Dermis blood vessel endothelial cell (primary cell): ENCODE measurements at places on chromosomes 4 and X.

DNA sequence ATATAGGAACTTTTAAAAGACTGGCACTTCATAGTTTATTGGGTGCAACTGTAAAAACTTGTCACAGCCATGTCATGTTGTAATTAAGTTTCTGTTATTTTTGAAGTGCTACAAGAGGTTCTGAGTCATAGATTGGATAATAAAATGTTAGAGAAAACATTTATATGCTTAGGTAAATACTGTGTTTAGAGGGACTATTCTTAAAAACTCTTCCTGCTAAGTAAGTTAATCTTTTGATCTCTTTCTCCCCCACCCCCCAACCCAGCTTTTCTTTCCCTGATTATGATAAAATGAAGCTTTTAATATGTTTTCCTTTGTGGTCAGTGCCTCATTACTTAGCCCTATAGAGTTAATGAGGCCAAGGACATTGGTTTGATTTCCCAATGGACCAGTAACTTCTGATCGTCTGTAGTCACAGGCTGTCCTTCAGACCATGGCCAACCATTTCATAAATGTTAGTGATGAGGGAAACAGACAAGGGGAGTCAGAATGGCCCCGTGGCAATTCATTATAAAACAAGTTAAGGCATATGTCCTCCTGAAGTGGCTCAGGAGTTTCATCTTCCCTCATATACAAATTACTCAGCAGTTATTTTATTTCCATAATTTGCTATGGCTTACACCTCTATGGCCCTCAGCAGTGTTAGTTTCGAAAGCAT is 3.9 kb upstream of the PDLIM5 start:
- no peak for DNase-seq

DNA sequence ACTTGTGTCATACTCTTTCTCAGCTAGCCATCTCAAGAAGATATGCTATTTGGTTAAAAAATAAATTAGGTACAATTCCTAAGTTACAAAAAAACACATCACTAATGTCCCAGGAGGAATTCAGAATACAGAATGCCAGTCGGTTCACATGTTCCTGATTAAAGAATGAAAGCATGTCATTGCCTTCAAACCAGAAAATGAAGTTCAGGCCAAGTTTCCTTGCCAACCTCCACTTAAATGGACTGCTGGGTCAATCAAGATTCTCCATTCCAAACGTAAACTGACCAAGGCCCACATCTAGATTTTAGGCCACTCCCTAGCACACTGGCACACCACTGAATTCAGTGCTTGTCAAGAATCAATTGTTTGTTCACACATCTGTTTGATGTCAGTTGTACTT is 6.5 kb downstream of the PIGA start:
- no peak for DNase-seq

GRCh38 chrX:9231491-9231890 is 197.6 kb upstream of the FAM9B start:
- no peak for DNase-seq

DNA sequence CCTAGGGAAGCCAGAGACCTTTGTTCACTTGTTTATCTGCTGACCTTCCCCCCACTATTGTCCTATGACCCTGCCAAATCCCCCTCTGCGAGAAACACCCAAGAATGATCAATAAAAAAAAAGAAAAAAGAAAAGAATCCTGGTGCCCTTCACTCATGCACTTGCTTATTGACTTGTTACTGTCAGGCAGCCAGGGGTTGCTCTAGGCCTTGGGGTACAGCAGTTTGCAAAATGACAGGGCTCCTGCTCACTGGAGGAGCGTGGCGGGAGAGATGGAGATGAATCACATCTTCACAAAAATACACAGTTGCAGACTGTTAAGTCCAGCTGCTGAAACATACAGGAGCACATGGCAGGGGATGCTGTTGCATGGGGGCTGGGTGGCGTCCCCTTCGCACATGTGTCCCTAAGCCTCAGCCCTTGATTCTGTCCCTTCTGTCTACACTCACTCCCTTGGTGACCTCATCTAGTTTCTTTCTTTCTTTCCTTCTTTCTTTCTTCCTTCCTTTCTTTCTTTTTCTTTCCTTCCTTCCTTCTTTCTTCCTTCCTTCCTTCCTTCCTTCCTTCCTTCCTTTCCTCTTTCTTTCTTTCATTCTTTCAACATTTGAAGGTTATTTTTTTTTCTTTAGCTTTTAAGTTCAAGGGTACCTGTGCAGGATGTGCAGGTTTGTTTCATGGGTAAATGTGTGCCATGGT is 16.9 kb upstream of the TMEM271 start:
- DNase-seq: no peak

- no peak for DNase-seq
These were observed 98.3 kb upstream of the GALNTL6 start for GRCh38 chr4:171714791-171715454.

DNA sequence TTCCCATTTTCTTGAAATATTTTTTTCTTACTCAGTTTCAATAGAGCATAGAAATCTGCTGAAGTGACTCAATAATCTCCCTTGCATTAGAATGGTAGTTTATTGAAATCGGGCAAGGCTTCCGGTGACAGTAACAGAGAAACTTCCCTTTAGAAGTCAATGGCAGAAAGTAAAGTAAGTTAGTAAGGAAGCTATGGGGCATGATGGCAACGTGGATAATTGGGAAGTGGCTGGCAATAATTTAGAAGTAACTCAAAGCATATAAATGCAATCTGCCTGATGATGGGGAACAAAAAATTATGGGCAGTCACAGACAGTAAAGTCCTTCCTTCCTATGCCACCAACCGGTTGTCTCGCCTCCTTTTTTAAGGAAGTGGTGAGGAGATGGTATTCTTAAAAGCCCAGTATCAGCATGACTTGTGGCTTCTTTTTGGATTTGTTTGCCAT is 7.6 kb downstream of the CYBB start:
- DNase-seq: no peak

DNA sequence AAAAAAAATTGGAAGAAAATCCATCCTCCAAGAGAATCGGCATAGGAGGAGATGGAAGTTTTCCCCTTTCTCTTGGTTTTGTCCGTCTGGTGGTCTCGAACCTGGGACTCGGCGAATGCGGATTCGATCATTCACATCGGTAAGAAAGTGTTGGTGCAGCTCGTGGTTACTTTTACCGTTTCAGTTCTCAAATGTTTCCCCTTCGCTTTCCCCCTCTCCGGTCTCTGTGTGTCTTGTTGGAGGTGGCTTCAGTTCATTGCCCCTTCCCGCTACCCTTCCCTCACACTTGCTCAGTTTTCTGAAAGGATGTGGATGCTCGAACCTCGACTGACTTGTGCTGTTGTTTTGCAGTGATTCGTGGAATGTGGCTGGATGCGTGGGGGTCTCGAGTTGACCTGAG is 840 bp downstream of the GRID2 start:
- no peak for DNase-seq

DNA sequence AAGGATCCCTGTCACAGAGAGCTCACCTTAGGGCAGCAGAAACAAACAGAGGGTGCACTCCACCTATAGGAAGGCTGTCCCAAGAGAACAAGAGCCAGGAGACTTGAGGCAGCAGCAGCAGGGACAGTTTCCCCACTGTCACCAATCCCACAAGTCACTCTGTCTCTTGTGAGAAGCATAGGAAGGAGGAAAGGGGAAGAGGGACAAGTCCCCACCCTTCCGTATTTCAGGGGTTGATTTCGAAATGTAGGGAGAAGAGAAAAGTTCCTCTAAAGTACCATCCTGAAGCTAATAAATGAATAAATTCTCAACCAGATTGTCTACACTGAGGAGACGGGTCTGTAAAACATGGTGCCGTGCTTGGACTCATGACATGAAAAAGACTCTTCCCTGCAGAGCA is 9.5 kb upstream of the TLR8 start:
- no peak for DNase-seq

GRCh38 chr4:71201817-71202576 is 136.8 kb upstream of the SLC4A4 start:
- DNase-seq: no peak

DNA sequence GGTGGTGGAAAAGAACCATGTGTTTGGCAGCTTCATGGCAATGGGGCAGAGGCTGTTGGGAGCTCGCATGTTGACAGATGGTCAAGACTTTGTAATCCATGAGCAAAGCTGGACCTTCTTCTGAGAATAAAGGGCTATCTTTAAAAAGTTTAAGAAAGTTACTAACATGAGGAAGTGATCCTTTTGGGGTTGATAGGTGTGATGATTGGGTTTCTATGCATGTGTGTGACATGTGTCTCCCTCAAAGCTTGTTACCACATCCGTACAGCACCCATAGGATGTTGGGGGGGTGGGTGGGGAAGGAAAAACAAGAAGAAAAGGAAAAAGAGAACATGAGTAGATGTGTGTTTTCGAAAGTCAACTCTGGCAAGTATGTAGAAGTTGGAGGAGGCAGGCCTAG is 123.0 kb upstream of the TLR3 start:
- DNase-seq: no peak

GRCh38 chr4:186318481-186318880 is 52.5 kb downstream of the F11 start:
- DNase-seq: no peak

DNA sequence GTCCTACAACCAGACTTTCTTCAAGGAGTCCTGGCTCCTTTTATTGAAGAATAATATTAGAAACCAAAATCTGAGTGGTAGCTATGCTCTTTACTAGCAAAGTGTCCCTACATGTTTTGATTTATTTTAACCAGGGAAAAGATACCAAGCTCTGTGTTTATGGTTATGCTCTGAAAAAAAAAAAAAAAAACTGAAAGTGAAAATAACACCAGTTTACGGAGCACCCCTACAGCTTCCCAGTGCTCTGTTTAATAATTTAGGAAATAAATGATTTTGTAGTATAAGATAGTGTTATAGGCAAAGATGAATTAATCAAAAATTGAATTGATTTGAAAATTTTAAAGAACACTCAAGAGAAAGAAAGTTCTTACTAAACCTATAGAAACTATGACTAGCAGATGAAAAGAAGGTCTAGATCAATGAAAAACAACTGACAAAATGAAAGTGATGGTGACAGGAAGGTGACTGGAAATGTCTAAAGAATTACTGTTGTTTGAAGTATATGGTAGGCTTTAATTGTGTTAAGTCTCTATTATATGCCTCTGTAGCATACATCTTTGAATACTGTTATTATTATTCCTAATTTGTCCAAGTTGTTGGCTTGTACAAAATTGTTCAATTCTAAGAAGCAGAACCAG is 1698.4 kb upstream of the PCDH10 start:
- DNase-seq: no peak

DNA sequence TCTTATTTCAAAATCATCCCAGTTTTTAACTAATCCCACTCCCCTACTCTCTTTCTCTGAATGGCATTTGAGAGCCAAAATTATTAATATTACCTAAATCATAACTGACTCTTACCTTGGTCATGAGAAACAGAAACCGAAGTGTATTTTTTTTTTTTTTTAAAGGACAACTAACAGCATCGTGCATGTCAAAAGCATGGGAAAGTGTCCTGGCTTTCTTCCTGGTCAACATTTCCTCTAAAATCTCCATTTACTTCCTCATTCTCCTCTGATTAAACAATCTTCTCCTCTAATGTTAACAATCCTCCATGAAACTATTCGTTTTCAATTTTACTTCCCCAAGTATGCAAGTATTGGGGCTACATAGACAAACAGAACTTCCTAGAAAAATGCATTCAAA is 2.1 kb upstream of the STS start:
- DNase-seq: no peak

DNA sequence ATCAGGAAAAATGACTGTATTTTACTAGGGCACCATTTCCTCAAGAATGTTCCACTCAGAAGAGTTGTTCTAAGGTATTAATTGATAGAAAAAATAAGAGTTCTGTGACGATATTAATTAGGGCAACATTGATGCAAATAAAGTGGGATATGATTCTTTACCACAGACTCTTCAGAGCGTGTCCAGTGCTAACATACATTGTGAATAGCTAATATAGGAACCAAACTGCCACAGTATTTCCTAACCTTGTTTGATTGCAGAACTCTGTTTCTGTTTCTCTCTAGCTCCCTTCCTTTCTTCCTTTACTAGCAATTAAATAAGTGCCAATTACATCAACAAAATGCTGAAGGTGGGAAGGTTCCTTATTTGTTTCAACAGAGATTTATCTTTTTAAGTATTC is 154.1 kb upstream of the CPEB2 start:
- no peak for DNase-seq

GRCh38 chrX:1283741-1284140 is 15.1 kb downstream of the CSF2RA start:
- DNase-seq: no peak

DNA sequence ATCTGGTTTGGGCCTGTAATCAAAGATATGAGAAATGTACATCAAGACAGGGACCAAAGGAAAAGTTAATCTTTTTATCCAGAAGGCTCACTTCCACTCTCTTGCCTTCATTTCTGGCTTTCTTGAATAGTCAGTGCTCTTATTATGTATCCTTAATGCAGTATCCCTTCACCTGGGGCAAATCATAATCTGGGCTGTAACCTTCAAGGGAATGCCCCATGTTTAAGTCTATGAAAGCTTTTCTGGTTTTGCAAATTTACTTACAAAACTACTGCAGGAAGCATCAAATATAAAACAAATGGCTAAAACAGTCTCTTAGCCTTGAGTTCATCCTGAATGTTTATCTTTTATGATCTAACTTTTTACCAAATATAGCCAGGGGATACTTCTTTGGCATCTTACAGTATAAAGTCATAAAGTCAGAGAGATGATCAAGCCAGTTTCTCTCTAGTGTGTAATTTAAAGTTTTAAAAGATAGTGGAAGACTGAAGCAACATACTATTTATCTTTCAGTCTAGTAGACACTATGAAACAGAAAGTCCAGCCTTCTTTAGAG is 1214.8 kb downstream of the STIM2 start:
- DNase-seq: no peak

- DNase-seq: peak; percentile 73
These were observed 70.9 kb downstream of the APBB2 start for GRCh38 chr4:41143311-41144039.

- DNase-seq: no peak
These were observed 22.9 kb downstream of the FAT1 start for GRCh38 chr4:186700746-186701145.

GRCh38 chr4:68267433-68267944 is 22.0 kb upstream of the TMPRSS11B start:
- no peak for DNase-seq

GRCh38 chr4:85772470-85772869 is 297.5 kb downstream of the ARHGAP24 start:
- no peak for DNase-seq

GRCh38 chr4:107688421-107688820 is 31.6 kb downstream of the PAPSS1 start:
- DNase-seq: no peak

DNA sequence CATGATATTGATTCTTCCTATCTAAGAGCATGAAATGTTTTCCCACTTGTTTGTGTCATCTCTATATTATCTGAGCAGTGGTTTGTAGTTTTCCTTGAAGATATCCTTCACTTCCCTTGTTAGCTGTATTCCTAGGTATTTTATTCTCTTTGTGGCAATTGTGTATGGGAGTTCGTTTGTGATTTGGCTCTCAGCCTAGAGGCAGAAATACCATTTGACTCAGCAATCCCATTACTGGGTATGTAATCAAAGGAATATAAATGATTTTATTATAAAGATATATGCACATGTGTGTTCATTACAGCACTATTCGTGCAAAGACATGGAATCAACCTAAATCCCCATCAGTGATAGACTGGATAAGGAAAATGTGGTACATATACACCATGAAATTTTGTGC is 172.7 kb upstream of the IL15 start:
- no peak for DNase-seq
